HuH-7 (cell line): ENCODE measurements at places on chromosomes 1 and 21.
A peak's percentile ranks its signal among the peaks of the same experiment; 100 is the strongest.

DNA sequence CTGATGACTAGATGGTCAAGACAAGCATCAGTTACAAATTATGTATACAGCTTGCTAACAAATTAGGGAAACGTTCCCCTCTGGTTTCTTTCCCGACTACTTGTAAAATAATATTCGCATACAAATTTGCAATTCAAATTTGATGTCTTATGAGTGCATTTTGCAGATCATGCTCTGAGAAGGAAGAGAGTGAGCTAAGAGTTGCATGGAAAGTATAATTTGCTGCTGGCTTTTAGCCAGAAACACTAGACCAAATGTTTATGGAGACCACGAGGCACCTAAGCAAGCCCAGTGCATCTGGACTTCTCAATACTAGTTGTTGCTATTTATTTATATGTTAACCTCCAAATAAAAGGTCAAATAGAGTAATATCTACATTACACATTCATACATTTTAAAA lies 216.0 kb downstream of the SMYD3 start:
- no peak for DNase-seq

DNA sequence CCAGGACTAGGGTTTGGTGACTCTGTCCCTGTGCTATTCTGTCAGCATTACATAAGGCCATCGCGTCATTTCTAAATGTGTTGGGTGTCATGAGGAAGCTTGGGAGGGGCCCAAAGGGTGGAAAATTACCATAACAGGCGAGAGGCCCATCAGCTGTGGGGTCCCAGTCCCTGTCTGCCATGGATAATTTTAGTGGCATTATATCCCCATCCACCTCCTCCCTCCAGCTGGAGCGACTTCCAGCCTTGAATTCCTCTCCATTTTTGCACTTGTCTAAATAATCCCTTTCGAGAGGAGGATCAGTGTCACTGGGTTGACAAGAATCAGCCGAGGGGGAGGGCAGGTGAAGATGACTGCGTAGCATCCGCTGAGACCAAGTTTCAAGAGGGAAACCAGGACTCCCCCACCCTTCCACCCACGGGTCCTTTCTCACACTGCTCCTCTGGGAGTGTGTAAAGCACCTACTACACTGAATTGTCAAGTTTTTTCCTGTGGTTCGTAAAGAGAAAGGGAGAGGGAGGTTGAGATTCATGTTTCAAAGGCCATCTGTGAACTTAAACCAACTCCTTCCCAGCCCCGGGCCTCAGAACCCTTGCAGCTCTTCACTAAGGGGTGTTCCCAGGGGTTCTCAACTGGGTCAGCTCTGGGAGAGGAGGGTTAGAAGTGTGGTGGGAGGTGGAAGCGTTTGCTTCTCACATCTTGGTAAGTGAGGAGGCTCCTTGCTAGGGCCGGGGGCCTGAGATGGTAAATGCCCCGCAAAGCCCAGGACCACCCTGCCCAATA lies 29.2 kb downstream of the VASH2 start:
- no peak for DNase-seq

- peak; percentile 12 for DNase-seq
Measured at GRCh38 chr1:163361123-163361934, 39.6 kb downstream of the NUF2 start.

- peak; percentile 20 for DNase-seq
Measured at GRCh38 chr1:86380257-86380861, 15.8 kb downstream of the ODF2L start.

GRCh38 chr1:31609514-31610118 lies 7.9 kb upstream of the HCRTR1 start:
- DNase-seq, result no peak

GRCh38 chr21:36111238-36111637 lies 23.6 kb upstream of the CBR3 start:
- no peak for DNase-seq

DNA sequence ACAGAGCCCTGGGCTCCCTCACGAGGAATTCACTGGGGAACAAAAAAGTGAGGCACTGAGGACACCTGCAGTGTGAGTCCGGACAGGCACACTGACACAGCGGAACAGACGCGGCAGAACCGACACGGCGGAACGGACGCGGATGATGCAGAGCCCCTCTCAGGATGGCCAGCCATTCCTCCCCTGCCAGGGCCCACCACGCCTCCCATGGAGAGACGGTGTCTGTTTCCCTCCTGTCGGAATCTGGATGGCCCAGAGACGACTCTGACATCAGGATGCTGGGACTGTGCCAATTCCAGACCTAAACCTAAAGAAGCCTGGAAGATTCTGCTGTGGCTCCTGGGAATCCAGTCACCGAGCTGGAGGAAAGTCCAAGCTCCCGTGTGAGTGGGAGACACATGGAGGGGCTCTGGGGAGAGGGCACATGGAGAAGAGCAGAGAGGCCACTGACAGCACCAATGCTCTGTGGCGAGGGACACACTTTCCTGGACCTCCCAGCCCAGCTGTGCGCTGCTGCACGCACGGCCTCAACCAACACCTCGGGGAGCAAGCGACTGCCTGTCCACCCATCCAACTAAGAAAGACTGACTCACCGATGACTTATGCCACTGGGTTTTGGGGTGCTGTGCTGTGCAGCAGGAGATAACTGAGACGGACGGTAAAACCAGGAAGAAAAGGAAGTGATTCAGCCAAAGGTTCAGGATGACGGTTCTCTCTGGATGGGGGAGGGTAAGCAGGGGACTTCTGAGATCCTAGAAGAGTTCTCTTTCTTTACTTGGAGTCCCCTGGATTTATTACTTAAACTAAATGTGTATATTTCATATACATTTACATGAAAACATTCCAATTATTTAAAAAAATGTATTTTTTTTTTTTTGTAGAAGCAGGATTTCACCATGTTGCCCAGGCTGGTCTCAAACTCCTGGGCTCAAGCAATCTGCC lies 23.3 kb downstream of the ZBTB17 start:
- no peak for DNase-seq

DNA sequence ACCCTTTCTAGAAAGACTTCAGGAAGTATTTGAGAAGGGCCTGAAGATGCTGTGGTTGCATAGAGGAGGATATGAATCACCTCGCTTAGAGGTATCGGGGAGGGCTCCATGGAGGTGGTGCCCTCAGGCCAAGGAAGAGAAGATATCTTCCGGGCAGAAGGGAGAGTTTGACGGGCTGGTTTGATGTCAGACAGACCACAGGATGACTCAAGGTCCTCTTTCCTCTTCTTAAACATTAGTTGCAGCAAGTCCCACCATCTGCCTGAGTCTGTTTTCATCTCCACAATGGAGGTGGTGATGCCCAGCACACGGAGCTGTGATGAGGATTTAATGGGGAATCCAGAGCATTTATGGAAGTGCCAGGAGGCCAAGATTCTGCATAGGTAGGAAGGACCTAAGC lies 25.1 kb upstream of the RUNX3 start:
- DNase-seq, result no peak

DNA sequence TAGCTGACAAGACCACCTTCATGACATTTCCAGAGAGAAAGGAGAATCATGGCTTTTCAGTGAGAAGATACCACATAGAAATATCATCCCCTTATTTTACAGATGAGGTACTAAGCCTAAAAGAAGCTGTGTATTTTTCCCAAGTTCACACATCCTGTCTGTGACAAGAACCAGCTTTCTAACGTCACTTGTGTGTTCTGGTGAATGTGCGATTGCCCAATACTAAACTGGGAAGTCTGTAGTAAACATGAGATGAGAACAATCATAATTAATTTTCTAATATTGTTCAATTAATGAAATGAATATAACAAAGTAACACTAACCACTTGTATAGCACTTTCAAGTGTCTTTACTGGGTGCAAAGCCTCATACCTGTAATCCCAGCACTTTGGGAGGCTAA lies 46.0 kb downstream of the PTGER3 start:
- no peak for DNase-seq

DNA sequence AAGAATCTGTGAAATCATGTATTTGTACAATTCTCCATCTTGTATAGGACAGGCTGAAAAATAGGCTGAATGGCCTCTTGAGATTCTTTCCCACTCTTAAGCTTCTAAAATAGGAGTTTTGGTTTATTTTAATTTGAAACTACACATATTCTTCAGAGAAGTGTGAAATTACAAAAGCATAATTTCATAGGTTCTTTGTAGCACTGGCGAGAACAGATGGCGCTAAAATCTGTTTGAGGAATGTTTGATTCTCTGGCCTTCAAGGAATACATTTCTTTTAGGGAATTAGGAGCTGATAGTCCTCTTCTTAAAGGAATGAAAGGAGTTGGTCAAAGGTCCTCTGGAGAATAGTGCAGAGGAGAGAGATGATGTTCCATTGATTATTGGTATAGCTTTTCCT lies 44.9 kb downstream of the CC2D1B start:
- DNase-seq, result no peak

- peak; percentile 78 for DNase-seq
Measured at GRCh38 chr1:52056163-52056936, at the start of gene BTF3L4. Gene BTF3L4 (plus strand): TSS chr1:52056295. CDS start chr1:52059848, 3,553 bp downstream.

GRCh38 chr1:63758791-63759190 lies 15.0 kb upstream of the ROR1 start:
- no peak for DNase-seq

- DNase-seq, result no peak
Measured at GRCh38 chr1:198357937-198358336, 182.5 kb downstream of the ATP6V1G3 start.

DNA sequence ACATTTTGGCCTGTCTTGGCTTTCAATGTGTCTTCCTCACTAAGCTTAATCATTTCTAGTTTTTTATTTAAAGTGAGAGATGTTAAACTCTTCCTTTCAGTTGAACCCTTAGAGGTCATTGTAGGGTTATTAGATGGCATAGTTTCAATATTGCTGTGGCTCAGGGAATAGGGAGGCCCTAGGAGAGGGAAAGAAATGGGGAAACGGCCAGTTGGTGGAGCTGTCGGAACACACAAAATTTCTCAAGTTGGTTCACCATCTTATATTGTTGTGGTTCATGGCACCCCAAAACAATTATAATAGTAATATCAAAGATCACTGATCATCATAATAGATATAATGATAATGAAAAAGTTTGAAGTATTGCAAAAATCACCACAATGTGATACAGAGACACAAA lies 31.4 kb upstream of the KAZN start:
- no peak for DNase-seq

- DNase-seq, result peak; percentile 59
Measured at GRCh38 chr1:19062258-19063029, 106.0 kb upstream of the IFFO2 start.

- DNase-seq, result no peak
Measured at GRCh38 chr1:225835856-225836255, 25.9 kb downstream of the EPHX1 start.

DNA sequence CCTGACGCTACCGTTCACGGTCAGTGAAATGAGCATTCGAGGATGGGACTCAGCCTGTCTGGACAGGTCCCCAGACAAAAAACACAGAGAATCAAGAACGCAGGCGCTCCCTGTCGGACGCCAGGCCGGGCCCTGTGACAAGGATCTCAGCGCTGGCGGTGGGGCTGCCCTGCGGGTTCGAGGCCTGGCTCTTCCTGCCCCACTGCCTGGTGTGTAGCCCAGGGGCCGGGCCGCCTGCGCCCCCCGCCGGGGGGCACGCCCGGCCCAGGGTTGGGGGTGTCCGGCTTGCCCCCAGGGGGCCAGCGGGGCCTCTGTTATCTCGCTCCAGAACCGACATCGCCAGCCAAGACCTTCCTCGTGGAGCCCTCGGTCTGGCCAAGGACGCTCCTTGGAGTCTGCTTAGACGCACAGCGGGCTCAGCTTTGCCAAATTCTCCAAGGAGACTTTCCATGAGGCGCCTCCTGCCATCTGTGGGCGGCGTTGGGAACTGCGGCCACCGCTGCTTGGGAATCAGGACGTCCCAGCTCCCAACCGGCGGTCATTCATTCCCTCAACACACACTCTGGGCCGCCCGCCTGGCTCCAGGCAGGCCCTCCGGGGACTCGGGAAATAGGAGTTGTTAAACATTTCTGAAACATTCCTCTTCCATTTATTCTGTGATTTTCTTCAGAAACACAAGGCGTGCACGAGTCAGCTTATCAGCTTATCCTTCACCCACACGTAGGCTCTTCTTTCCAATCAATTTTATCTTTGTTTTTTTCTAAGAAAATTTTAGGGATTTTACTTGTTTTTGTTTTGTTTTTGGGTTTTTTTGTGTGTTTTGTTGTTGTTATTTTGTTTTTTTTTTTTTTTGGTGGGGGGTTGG lies 11.3 kb upstream of the RIPK4 start:
- peak; percentile 70 for DNase-seq

DNA sequence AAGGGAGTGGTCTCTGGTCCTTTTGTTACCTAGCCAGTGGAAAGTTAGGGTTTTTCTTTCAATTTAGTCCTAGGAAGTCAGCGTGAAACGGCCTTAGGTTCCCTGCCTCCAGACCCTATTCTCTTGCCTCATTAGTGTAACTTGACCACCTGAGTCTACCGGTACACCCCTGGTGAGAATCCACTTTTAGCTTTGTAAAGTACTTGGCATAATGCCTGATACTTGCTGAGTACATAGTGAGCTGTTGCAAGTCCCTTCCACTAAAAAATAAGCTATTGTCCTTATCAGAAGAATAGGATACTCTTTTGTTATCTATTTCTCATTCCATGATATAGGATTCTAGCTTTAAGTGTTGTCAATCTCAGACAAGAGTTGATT lies 228.8 kb downstream of the ST6GALNAC3 start:
- no peak for DNase-seq

- no peak for DNase-seq
Measured at GRCh38 chr1:56190806-56191365, 388.5 kb downstream of the PLPP3 start.

GRCh38 chr1:114719424-114719787 lies 2.8 kb upstream of the NRAS start:
- no peak for DNase-seq

DNA sequence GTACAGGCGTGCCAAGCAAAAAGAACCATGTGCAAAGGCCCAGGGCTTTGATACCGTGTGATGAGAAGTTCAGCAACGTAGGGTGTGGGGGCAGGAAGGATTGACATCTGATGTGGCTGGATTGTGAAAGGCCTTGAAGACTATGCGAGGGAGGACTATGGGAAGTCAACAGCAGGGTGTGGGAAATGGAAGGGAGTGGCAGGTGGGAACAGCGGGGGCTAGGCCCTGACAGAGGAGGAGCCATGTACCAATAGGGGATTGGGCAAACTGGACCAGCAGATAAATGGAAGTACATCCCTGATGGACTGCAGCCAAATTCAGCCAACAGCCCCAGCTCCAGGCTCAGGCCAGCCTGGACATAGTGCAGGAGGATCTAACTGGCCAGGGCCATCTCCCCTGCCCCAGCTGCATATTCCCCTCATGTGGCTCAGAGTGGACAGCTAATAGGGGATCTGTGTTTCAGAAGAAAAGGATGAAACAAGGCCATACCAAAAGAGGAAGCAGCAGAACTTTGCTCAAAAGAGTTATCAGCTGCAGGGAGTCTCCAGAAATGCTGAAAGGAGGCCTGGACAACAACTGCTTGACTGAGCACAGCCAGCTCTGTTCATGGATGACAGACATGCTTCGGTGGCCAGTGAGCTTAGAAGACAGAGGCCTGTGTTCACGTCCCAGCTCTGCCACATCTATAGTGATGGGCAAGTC lies 140.2 kb upstream of the SGIP1 start:
- DNase-seq, result no peak

- peak; percentile 47 for DNase-seq
Measured at GRCh38 chr1:42937141-42937696, 21.4 kb downstream of the SLC2A1 start.
